ENCODE measurements at places on chromosomes 12 and 14. TPM values are rescaled to one million over a fixed set of nuclear protein-coding genes. Genes with fewer than 3 reads are reported as not detected.
A peak's percentile ranks its signal among the peaks of the same experiment; 100 is the strongest.

The NR1H4 gene
- not detected for total RNA-seq

The COX8C gene
- total RNA-seq = not detected

The MANSC4 gene
- not detected for total RNA-seq

DNA sequence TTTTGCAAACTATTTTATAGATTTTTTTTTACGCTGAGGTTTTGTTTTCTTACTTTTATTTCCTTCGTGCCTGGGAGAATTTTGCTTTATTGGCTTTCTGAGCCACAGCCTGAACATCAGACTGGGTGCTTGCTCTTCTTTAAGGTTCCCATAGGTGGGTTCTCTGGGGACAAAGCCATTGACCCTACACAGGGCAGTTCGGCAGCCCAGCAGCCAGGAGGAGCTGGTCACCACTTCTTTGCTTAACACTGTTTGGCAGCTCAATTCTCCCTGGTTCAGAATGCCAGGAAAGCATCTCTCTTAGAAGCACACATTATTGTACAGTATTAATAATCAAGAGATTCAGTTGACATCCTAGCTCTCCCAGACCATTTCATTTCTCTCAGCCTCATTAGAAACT is 140.8 kb upstream of the NEDD1 start:
- no peak for DNase-seq
- no peaks in the 10 kb centered on the region for H3K27me3 ChIP-seq
- no peaks in the 10 kb centered on the region for H3K36me3 ChIP-seq
- H3K4me3 ChIP-seq = no peak overlapping the region
- no peaks in the 10 kb centered on the region for H3K4me1 ChIP-seq

- DNase-seq = peak; percentile 76
- H3K4me3 ChIP-seq = peak overlapping the region; percentile 79
- no peaks in the 10 kb centered on the region for H3K36me3 ChIP-seq
- no peaks in the 10 kb centered on the region for H3K27me3 ChIP-seq
- H3K27ac ChIP-seq = peak overlapping the region; percentile 66
- no peaks in the 10 kb centered on the region for H3K4me1 ChIP-seq
These were observed 35.5 kb upstream of the STON2 start for GRCh38 chr14:81435391-81436295.

DNA sequence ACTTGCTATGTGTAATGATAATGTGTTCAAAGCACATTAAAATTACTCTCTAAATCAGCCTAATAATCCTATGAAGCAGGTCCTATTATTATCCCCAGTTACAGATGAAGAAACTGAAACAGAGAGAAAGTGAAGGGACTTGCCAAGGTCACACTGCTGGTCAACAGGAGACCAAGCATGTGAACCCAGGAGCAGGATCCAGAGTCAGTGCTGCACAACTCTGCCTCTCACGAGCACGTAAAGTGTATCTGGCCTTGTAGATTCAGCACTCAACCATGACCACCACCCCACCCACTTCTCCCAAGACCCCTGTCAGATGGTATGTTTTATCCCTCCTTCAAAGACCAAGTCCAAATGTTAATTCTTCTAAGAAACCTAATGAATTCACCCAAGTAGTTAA is 100.7 kb downstream of the TTC7B start:
- no peak overlapping the region for H3K4me3 ChIP-seq
- H3K4me1 ChIP-seq = peaks cover 16% of the 10 kb centered on the region
- peak overlapping the region; percentile 76 for H3K27ac ChIP-seq
- no peak for DNase-seq
- H3K36me3 ChIP-seq = no peaks in the 10 kb centered on the region

DNA sequence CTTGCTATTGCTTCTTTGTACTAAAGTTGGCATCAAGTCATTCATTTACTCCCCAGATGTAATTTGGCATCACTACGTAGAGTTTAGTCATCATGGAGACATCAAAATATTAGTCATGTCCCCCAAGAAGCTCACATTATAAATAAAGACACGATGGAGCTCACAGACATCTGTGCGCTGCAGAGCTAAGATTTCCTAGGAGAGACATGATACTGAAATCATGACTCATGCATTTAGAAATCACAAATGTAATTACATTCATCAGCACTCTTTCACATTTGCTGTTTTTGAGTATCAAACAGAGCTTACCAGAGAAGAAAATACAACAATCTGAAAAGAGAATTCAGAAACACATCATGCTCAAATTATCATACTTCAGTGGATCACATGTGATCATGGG is 169.8 kb downstream of the LRIG3 start:
- H3K4me3 ChIP-seq = no peak overlapping the region
- H3K4me1 ChIP-seq = no peaks in the 10 kb centered on the region
- H3K27me3 ChIP-seq = no peaks in the 10 kb centered on the region
- DNase-seq = no peak

GRCh38 chr12:8077207-8077606 is 4.9 kb upstream of the NECAP1 start:
- H3K27ac ChIP-seq = no peak overlapping the region
- no peaks in the 10 kb centered on the region for H3K36me3 ChIP-seq
- peaks cover 9% of the 10 kb centered on the region for H3K4me1 ChIP-seq
- no peaks in the 10 kb centered on the region for H3K27me3 ChIP-seq
- DNase-seq = no peak

DNA sequence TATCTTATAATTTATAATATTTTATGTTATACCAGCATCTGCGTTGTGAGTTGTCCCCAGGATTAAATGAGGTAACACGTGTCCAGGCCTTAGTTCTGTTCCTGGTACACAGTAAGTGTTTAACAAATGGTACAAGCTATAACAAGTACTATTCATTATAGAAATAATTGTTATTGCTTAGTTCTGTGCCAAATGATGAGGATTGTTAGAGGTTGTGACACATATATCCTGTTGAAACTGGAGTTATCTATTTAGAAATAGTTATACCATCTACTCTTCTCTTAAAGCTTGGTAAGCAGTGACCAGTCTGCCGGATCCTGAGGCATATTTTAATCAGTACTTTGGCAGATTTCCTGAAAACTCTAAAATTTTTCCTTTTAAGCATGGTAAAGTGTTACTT is 1066.5 kb downstream of the TMTC2 start:
- H3K27ac ChIP-seq = no peak overlapping the region
- H3K4me1 ChIP-seq = no peaks in the 10 kb centered on the region
- no peaks in the 10 kb centered on the region for H3K36me3 ChIP-seq
- no peak overlapping the region for H3K4me3 ChIP-seq

DNA sequence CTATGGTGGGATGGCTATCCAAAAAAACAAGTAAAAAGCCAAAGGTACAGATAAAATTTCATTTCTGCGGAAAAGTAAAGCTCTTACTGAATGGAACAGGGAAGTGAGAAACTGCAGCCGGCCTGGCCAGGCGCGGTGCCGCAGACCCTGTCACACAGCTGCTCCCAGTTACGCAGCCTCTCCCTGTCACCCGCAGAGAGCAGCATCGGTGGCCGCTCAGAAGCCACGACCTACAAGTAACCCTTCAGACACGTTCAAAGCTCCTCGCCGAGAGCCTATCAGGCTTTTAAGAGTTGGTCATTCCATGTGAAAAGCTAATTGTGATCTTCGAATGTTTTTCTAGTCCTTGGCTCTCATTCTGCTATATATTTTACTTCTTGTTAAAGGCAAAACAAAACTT is 11.0 kb upstream of the ANKLE2 start:
- H3K4me3 ChIP-seq = no peak overlapping the region
- H3K27ac ChIP-seq = no peak overlapping the region
- no peaks in the 10 kb centered on the region for H3K4me1 ChIP-seq
- no peaks in the 10 kb centered on the region for H3K27me3 ChIP-seq
- H3K36me3 ChIP-seq = peaks cover 1% of the 10 kb centered on the region

DNA sequence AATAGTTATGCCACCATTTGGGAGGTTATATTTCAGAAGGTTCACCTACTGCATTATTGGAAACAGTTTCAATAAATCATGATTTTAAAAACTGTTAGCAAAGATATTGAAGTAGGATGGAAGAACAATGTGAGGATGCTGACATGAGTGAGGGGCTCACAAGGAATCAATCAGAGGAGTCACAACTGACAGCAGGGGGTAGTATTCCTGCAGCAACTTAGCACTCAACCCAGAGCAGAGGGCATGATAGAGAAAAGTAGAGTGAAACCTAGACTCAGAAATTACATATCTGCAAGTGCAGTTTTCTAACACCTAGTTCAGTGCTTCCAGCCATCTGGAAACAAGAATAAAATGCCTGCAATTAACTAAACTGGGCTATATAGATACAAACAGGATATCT is 772.5 kb upstream of the USP15 start:
- no peaks in the 10 kb centered on the region for H3K36me3 ChIP-seq
- no peaks in the 10 kb centered on the region for H3K4me1 ChIP-seq
- DNase-seq = no peak
- H3K27ac ChIP-seq = no peak overlapping the region
- H3K4me3 ChIP-seq = no peak overlapping the region

DNA sequence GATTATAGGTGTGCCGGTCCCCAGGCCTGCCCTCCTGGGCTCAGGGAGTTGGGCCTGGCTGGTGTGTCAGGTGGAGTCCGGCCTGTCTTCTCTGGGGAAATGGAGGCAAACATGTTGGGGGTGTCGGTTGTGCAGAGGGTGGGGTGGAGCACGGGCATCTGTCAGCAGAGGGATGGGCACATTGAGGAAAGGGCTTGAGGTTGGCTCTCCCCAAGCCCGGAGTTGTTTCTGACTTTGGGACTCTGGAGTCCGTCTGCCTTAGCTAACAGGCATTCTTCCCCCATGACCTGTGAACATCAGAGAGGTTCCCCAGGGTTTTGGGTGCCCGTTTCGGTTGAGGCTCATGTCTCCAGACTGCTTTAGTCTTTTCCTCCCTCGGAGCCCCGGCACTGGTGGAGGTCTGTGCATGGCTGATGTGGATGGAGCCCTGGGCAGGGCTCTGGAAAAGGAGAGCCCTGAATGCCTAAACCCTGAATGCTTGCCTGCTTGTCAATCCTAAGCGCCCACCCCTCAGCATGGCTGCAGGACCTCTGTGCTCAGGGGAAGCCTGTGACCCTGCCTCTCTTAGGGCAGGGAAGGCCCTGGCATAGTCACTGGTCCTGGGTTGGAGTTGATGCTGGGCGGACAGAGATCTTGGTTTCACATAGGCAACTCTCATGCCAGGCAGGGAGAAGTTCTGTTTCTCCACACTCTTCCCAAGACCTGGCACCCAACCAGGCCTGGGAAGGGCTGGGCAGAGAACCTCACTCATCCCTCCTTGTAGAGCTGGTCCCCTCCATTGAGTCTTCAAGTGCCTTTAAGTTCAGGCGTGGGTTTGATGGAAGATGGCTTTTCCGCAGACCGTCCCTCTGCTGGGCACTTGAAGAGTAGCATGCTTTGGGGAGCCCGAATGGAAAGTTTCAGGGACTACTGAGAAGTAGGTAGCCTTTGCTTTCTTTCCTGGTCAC is 12.9 kb downstream of the NYNRIN start:
- DNase-seq = peak; percentile 60
- no peaks in the 10 kb centered on the region for H3K36me3 ChIP-seq
- H3K4me1 ChIP-seq = no peaks in the 10 kb centered on the region

- no peaks in the 10 kb centered on the region for H3K36me3 ChIP-seq
- H3K4me1 ChIP-seq = no peaks in the 10 kb centered on the region
- H3K27me3 ChIP-seq = no peaks in the 10 kb centered on the region
- no peak overlapping the region for H3K4me3 ChIP-seq
- DNase-seq = no peak
These were observed 9.9 kb upstream of the LBHD2 start for GRCh38 chr14:103073876-103074728.

DNA sequence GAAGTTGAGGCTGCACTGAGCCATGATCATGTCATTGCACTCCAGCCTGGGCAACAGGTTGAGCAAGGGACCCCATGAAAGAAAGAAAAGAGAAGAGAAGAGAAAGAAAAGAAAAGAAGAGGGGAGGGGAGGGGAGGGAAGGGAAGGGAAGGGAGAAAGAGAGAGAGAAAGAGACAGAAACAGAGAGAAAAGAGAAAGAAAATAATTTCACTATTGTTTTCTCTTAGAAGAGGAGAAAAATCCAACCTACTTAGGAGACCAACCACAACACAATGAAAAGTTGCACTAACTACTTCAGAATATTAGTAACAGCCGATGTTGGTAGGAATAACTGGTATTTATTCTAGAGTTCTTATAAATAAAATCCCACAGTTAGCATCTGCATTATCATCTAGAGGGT is 9.6 kb downstream of the TRAPPC6B start:
- no peaks in the 10 kb centered on the region for H3K27me3 ChIP-seq
- no peak overlapping the region for H3K4me3 ChIP-seq
- no peak overlapping the region for H3K27ac ChIP-seq
- 0 out of 2 replicates have a peak, but pooled peaks cover 1% of the 10 kb centered on the region for H3K36me3 ChIP-seq
- no peaks in the 10 kb centered on the region for H3K4me1 ChIP-seq

GRCh38 chr12:39928181-39928899 is 177.5 kb downstream of the SLC2A13 start:
- H3K4me3 ChIP-seq = no peak overlapping the region
- no peak overlapping the region for H3K27ac ChIP-seq
- H3K27me3 ChIP-seq = no peaks in the 10 kb centered on the region

DNA sequence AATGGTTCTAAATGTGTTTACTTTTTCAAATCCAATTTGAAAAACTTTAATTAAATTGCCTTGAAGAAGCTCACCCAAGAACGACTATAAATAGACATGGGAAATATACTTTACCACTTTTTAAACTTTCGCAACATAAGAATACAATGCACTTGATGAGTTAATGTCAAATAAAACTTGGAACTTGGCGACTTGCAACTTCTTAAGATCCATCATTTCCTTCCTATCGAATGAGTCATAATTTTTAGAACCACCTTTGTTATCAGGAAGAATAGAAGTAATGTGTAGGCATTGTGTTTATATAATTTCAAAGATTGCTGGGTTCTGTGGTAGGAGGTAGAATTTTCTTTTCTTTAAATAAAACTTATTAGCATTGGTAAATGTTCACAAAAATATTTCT is 1417.4 kb upstream of the FLRT2 start:
- DNase-seq = no peak
- no peak overlapping the region for H3K4me3 ChIP-seq
- H3K4me1 ChIP-seq = no peaks in the 10 kb centered on the region
- no peaks in the 10 kb centered on the region for H3K27me3 ChIP-seq
